ENCODE measurements at places on chromosomes 1 and 21.

- DNase-seq, result no peak
Measured at GRCh38 chr1:7437608-7438395, 333.3 kb upstream of the VAMP3 start.

GRCh38 chr1:38027201-38028104 is 14.9 kb downstream of the UTP11 start:
- DNase-seq, result no peak

DNA sequence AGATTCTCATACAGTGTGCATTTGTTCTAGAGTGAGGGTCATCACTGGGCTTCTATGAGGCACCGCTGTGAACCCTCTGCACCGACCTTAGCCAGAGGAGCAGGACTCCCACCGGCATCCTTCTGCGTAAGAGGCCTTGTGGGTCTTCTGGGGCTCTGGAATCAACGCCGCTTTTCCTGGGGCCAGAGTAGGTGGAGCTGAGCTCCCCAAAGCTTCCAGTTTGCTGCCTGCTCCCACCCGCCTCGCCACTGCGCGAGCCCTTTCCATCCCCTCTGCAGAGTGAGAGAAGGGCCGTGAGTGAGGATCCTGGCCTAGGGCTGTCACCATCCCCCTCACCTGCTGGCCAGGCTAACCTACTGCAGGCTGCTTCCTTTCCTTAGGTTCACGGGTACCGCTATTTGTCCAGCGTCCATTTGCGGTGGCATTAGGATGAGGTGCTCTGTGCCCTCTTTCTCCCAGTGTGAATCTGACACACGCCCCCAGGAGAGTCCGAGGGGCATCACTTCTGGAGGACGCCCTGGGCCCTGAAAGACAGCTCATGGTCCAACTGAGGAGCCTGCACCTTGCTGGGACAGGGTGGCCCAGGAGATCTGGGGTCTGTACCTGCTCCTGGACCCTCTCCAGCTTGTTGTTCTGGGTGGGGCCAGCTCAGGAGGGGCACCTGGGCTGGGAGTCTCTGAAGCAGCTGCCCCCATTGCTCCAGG is 36.2 kb downstream of the UMODL1 start:
- DNase-seq, result no peak

DNA sequence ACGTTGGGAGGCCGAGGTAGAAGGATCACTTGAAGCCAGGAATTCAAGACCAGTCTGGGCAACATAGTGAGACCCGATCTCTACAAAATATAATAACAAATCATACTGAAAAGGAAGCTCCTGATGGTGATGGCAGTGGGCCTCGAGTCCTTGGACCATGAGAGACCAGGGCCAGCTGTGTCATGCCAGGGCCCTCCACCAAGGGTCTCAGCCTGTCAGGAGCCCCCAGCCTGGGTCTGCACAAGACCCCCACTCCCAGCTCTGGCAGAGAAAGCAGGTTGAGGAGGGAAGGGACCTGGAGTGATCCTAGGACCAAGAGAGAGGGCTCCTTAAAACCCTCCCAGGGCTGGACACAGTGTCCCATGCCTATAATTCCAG is 6.7 kb upstream of the CTRC start:
- no peak for DNase-seq

DNA sequence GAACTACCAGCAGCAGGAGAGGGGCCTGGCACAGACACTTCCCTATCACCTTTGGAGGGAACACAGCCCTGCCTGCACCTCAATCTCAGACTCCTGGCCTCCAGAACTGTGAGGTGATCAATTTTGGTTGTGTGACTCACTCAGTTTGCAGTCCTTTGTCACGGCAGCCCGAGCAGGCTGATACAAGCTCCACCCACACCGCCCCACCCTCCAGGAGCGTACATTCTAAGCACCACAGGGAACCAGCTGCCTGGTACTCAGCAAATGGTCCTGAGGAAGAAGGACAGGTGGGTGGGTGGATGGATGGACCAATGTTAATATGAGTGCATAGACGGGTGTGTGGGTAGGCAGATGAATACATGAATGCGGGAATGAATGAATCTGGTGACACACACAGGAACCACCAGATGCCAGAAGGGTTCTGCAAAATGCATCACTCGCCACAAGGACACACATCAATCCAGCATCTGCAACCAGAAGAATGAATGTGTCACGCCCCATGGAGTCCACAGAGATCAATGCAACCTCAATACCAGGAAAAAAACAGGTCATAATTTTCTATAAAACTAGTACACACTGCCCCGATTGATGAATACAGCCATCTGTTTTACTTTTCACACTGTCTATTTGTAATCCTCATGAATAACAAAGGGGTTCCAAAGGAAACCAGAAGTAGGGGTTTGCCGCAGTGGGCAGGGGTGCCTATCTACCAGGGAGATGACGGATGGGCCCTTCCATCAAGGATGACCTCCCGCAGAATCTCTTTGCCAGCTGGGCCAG is 284.5 kb downstream of the NPHP4 start:
- DNase-seq, result no peak

GRCh38 chr1:174940646-174941175 is 59.0 kb upstream of the CACYBP start:
- no peak for DNase-seq

- DNase-seq, result no peak
Measured at GRCh38 chr1:245770156-245770555, 615.4 kb downstream of the KIF26B start.

DNA sequence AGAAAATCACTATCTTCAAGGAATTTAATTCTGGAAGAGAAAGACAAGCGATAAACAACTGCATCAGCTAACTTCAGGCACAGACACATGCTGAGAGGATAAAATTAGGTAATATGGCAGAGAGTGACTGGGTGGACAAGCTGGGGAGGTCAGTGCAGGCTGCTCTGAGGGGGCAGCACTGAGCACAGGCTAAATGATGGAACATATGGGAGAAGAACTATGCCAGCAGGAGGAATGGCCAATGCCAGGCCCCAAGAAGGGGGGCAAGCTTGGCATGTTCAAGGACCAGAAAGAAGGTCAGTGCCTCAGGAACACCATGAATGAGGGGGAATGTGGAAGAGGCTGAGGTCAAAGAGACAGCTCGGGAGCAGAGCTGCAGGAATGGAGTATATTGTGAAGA is 190.7 kb upstream of the MAP1LC3C start:
- DNase-seq, result no peak

- DNase-seq, result no peak
Measured at GRCh38 chr1:107862064-107862463, 102.9 kb downstream of the VAV3 start.

- DNase-seq, result peak; percentile 76
Measured at GRCh38 chr1:39115271-39116110, 89.0 kb upstream of the MACF1 start.

- DNase-seq, result no peak
Measured at GRCh38 chr21:34824314-34824713, 155.5 kb downstream of the CLIC6 start.

GRCh38 chr1:234258071-234258470 is 115.2 kb upstream of the COA6 start:
- no peak for DNase-seq

GRCh38 chr1:182888736-182889531 is 49.8 kb downstream of the DHX9 start:
- peak; percentile 16 for DNase-seq

DNA sequence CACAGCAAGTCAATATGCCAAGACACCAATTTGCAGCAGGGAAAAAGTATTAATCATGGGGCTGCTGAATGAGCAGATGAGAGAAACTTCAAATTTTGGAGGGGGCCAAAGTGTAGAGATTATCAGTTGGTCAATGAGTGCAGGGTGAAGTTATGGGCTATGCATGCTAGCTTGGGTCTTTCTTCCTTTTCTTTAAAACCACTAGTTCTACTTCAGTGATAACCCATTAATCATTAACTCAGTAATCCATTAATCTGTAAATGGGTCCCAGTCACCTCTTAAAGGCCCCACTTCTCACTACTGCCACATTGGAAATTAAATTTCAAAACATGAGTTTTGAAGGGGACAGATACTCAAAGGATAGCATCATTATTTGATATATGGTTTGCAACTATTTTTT is 688.6 kb upstream of the ADGRL4 start:
- DNase-seq, result no peak

- DNase-seq, result peak; percentile 67
Measured at GRCh38 chr1:24411963-24412362, 1.6 kb downstream of the STPG1 start.

- peak; percentile 66 for DNase-seq
Measured at GRCh38 chr1:180842052-180842451, 70.6 kb upstream of the KIAA1614 start.

DNA sequence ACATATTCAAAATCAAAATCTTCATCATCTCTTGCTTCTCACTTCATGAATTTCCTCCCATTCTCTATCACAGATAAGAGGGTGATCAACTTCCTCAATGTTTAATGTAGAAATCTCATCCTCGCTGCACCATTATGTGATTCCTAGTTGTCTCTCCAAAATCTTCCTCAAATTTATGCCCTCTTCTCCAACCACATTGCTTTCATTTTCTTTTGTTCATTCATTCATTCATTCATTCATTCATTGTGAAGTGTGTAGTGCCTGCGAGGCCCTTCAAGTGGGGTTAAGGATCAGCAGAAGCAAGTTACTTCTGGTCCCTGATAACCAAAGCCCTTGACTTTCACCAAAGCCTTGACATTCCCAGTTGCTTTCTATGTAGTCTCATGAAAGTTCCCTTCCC is 33.5 kb upstream of the HIVEP3 start:
- DNase-seq, result no peak

GRCh38 chr1:209172286-209172685 is 411.2 kb upstream of the CAMK1G start:
- peak; percentile 36 for DNase-seq

GRCh38 chr1:78060857-78061563 is 15.2 kb downstream of the GIPC2 start:
- no peak for DNase-seq
